RCC 7860 (cell line): ENCODE measurements at places on chromosomes 13 and 19.

DNA sequence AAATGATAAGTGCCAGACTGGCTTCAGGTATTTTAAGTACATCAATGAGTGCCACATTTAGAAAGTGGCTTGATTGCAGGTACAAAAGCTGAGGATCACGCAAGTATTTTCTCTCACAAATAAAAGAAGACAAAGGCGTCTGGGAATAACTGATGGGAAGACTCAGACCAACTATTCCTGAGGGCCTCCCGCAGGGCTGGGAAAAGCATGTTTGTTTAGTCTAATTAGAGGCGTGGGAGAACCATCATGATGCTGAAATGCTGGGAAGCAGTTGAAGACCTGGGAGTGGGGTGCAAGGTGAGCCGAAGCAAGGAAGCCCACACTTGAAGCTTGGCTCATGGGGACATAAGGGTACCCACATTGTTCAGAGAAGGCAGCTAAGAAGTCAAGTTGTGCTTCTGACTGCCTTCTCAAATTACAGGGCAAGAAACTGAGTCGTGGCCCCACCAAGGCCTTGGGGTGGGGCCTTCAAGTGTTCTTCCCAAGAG, 536.0 kb downstream of the MYO16 start:
- no peak for DNase-seq

DNA sequence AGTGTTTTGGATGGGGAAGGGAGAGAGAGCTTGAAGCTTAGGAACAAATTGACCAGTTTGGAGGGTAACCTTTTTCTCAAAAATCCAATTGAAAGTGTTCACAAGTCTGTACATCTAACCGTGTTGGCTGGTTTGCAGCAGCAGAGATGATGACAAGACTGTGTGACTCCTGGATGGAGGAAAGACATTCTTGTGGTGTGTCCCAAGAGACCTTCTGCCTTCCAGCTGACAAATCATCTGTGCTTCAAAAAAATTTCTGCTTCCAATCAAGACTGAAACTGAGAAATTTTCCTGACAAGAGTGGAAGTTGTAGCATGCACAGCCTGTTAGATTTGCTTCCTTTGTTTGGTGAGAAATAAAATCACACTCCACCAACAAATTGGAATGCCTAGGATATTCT, 56.2 kb downstream of the LACC1 start:
- DNase-seq: no peak

GRCh38 chr13:72514146-72514545, 213.3 kb downstream of the MZT1 start:
- DNase-seq: no peak

- DNase-seq: peak; percentile 16
Observed at GRCh38 chr19:1122972-1123363, 19.2 kb downstream of the GPX4 start.

DNA sequence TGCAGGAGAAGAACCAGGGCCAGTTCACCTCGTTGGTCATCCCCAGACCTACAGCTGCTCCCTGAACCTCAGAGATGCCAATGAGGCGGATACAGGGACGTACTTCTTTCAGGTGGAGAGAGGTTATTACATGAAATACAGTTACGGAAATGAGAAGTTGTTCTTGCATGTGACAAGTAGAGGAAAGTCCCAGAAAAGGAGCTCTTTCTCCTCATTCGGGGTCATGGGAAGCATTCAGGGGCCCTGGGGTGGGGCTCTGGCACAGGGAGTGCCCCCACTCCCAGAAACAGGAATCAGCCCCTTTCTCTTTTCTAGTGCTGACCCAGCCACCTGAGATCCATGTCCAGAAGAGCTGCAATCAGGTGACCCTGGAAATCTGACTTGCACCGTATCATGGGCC, 4.5 kb upstream of the SIGLEC9 start:
- DNase-seq: no peak

DNA sequence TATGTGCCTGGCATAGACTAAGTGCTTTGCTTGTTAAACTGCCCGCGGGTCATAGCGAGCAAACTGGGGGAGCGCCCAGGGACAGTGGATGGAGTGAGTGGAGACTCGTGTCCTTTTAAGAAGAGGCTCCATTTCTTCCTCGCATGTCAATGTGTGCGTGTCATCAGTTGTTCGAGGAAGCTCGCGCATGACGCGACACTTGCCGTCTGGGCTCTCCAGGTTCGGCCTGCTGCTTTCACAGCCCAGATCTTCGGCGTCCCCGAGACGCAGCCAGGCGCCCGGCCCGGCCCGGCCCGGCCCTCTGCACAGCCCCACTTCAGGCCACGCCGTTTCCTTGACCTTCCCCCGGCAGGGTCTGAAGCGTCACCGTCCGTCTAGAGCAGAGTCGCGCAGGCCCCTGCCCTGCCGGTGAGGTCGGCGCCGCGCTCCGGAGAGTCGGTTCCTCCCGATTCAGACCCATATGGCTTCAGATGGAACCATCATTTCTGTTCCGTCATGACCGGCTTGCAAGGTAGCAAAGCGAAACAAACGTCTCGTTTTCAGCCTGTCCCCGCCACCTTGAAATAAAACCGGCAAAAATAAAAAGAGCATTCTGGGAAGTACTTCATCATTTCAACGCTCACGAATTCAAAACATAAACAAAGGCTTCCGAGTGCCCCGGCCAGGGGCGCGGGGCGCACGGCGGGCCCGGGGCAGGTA, 599 bp upstream of the ARHGEF7 start:
- no peak for DNase-seq

GRCh38 chr13:49407068-49407467, 36.8 kb downstream of the CAB39L start:
- DNase-seq: no peak

GRCh38 chr19:1284293-1284978, 1.2 kb upstream of the EFNA2 start:
- no peak for DNase-seq

DNA sequence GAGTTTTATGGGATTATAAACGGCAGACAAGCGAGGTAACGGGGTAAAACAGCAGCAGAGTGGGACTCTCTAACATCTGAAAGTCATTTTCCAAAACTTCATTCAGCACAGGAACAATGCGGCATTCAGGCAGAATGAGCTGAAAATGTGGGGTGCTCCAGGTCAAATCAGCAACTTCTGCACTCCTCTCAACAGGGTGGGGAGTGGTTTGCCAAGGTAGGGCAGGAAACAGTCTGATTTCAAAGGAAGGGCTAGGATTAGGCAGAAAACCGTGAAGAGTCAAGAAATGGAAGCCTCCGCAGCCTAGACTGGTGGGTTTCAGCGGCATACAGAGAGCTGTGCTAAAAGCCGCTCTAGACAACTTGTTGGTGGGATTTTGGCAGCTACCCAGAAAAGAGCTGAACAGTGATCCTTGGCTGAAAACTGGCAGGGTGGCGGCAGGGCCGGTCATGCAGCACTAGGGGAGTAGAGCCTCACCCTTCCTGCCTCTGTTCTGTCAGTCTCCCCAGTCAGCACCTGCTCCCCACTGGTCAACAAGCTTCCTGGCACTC, 154.2 kb upstream of the KLF12 start:
- no peak for DNase-seq

DNA sequence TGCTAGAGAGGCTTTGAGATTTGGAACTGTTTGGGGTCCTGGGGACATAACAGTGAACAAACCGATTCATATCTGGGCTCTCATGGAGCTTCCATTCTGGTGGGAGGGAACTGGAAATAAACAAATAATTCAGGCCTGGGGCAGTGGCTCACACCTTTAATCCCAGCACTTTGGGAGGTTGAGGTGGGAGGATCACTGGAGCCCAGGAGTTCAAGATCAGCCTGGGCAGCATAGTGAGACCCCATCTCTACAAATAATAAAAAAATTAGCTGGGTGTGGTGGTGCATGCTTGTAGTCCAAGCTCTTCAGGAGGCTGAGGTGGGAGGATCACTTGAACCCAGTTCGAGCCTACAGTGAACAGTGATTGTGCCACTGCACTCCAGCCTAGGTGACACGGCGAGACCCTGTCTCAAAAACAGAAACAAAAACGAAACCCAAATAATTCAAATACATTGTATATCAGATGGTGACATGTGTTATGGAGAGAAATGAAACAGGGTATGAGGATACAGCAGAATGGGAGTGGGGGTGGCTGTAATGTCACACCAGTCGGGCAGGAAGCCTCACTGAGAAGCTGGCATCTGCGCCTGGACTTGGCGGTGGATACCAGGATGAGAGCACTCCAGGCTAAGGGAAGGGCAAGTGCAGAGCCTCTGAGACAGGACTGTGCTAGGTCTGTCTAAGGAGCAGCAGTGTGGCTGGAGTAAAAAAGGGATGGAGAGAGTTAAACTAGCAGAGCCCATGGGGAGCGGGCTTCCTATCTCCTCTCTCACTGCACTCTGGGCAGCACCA, 131.1 kb upstream of the ZNF536 start:
- no peak for DNase-seq

DNA sequence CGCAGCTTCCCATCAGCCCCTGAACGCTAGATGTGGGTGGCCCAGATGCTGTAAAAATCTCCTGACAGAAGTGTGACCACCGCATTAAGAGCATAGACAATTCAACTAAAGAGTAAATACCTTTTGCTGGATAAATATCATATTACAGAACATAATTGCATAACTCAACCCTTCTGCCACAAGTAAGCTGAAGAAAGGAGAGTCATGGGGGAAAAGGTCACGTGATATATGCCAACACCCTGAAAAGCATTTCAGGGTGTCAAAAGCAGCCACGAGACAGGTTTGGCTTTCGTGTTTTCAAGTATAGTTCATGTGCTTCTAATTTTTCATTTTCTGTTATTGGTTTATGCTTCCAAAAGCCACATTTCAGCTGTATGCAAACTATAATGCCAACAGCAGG, 71.3 kb downstream of the LHFPL6 start:
- no peak for DNase-seq
